ENCODE measurements at places on chromosomes 7 and 10.

- DNase-seq, result no peak
Observed at GRCh38 chr7:117111535-117111934, 158.2 kb downstream of the ST7 start.

GRCh38 chr10:30737931-30738391, 108.4 kb upstream of the LYZL2 start:
- DNase-seq, result no peak

DNA sequence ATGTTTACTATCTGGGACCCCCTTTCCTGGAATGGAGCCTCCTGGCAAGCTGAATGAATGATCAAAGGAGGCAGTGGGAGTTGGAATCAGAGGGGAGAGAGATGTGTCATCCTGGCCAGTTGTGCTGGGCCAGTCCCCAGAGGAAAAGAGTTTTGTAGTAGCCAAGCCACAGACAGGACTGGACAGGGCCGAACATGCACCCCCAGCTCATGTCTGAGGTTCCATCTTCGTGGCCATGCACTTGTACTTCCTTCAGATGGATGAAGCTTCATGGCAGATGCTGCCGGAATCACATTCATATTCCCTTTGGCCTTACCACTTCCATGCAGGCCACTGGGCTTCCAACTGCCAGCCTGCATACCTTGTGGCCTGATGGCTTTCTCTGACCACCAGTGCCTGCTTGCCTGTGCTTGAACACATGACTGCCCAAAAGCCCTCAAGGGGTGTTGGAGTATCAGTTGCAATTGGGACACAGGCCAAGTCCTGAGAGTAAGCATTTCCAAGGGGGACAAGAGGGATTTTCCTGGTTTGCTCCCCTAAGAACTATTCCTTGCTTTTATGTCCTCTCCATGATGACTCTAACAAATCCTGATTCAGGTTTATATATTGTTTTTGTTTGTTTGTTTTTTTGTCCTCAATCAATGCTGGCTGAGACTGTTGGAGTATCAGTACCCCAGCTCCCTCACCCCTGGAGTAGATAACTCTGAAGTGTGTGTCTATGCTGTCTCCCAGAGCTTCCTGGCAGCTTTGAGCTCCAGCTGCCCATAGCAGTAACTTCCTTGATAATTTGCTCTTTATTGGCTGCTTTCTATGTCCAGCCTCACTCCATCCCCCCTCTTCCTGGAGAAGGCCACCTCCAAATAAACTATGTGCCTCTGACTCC, 63.6 kb downstream of the TMEM130 start:
- DNase-seq, result no peak

DNA sequence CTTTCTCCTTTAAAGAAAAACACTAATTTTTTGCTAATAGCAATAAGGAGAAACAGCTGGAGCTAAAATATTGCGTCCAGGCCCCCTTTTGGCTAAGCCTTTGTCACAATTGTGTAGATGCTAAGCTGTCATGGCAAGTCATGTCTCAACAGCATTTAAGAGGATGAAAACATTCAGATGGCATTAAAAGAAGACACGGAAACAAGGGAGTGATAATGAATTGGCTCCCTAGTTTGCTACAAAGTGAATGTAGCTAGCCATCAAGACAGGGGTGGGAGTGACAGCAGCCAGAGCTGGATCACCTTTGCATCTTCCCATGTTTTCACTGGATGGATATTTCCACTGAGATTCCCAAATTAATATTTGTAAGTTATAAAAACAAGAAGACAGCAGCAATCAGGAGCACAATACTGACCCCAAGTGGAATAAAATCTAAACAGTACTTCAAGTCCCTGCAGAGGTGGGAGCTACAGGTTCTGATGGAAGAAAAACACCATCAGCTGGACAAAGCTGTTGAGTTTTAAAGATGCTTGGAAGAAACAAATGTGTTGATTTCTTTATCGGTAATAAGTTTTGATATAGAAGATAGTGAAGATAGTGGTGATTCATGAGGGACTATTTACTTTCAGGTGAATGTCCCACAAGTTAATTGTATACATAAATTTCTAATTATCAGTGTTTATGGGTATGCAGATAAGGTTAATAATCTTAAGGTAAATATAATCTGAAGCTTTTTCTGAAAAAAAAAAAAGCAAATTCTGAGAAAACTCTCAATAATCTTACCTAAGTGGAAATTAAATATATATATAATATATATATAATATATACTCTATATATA, 129.4 kb downstream of the SLC16A9 start:
- no peak for DNase-seq

DNA sequence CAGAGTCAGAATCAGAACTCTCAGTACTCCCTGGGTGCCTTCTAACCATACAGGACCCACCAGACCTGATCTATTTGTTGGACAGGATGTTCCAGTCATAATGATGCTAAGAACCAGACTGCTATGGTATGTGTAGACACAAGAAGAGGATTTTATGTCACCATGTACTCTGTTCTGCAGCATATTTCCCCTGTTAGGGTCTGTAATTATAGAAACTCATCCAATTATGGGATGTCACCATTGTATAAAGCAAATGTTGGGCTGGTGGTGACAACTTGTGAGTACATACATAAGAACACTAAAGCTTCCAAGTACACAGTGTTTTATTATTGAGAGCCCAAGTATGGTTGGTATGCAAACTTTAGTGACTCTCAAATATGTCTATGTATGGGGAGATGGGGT, 67.1 kb upstream of the AGBL3 start:
- no peak for DNase-seq

GRCh38 chr7:100044718-100045117, 4.9 kb upstream of the ZSCAN21 start:
- DNase-seq, result no peak

DNA sequence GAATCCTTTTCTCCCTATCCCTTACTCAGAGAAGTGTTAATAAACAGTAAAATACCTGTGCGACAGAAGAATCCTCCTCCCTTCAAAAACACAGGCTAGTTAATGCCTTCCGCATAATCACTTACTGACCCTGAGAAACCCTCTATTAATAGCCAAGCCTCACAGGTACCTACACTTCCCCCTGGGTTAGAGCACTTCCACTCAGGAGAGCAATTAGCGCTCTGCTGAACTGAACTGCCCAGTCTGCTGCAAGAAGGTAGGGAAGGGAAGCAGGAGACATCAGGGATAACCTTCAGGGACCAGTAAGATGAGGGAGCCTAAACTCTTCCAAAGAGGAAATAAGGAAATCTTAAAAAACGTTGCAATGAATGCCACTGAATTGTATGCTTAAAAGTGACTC, 39.6 kb downstream of the KIAA1549 start:
- no peak for DNase-seq

GRCh38 chr10:133318494-133319127, 9.9 kb downstream of the ZNF511 start:
- DNase-seq, result peak; percentile 91

DNA sequence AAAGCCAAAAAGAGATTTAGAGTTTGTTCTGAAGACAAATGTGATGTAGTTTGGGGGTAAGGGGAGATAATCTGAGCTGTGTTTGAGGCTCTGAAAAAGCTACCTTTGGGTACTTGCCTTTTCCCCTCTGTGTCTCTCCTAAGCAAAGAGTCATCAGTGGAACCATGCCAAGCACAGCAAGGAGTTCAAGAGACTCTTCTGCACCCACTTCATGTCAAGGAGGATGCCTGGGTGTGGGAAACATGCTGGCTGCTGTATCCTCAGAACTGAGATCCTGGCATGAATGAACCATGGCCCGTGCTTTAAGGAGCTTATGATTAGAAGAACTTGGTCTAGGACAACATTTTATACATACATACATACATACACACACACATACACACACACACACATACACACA, 142.9 kb downstream of the NOC3L start:
- DNase-seq, result no peak

DNA sequence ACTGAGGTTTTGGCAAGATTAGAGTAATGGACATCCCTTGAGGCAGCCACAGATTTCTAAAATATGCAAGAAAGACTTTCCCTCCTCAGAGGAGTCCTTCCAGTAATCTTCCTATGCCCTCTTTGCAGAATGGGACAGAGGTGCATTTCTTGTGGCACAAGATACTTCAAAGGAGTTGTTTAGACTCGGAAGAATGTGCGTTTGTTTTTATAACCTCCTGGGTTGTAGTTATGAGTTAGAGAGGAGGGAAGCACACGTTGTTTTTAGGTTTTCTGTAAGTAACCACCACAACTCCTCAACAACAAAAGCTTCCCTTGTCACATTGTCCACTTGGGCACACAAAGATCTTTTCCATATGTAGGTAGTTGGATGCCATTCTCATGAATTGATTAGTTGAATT, 78.1 kb upstream of the GLI3 start:
- no peak for DNase-seq

DNA sequence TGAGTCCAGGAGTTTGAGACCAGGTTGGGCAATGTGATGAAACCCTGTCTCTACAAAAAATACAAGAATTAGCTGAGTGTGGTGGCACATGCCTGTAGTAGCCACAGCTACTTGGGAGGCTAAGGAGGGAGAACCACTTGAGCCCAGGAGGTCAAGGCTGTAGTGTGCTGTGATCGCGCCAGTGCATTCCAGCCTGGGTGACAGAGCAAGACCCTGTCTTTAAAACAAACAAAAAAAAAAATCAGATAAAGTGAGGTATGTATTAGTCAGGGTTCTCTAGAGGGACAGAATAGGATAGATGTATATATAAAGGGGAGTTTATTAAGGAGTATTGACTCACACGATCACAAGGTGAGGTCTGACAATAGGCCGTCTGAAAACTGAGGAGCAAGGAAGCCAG, 101.5 kb upstream of the GPR26 start:
- no peak for DNase-seq

DNA sequence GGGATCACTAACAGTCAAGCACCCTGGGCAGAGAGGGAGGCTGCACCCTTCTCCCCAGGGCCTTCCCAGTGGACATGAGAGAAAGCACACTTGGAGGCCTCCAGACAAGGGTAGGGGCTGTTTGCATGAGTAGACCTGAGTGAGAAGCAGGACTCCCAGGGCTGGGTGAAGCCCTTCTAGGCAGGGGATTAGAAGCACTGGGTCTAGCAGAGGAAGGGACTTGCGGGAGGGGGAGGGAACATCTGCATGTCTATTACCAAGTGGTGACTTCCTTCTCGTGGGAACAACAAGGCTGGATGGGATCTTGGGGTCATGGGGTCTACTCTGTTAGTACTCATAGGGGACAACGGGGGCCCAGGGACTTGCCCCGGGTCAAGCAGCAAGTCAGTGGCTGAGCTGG, 67.8 kb downstream of the EMX2 start:
- no peak for DNase-seq

- no peak for DNase-seq
Observed at GRCh38 chr10:89162596-89162995, 44.5 kb downstream of the CH25H start.

DNA sequence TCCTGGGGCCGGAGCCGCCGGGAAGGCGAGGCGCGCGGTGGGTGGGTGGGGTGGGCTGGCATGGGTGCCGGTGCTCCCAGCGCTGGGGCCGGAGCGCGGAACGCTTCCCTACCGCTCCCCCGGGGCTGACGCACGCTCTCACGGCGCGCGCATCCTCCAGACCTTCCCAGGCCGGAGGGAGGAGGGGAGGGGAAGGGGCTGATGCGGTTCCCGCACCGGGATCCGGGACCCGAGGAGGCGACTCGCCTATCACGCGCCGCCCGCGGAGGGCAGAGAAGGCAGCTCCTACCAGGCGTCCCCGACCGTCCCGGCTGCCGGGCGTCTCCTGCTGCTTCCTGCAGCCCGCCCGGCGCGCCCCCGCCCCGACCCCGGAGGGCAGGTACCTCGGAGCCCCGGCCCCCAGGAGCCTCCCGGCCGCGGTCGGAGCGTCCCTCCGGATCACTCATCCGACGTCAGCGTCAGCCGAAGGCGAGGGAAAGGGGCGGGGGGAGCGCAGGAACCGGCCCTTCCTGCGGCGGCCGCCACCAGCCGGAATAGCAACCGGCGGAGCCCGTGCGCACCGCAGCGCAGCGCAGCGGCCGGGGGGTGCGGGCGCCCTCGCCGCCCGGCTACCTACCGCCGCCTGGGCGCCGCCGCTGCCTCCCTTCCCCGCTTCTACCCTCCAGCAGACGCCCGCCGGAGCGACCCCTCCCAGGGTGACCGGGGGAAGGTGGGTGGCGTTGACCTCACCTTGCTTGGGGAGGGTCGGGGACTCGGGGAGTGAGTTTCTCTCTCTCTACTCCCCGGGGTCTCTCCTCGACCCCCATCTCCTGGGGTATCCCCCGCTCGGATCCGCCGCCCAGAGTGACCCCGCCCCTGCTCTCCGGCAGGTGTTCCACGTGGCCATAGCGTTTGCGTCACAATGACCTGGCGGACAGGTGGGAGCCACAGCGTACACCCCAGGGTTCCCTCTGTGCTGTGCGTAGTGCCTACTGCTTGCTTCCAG, at the start of gene ICA1:
TSS of gene ICA1 (minus strand) at position 457 of the 985 bp plus-strand sequence. CDS start 26,241 bp downstream, outside the sequence.
- DNase-seq, result peak; percentile 86

- no peak for DNase-seq
Observed at GRCh38 chr10:132676193-132676891, 109.6 kb downstream of the NKX6-2 start.

- no peak for DNase-seq
Observed at GRCh38 chr7:41817386-41817785, 114.5 kb upstream of the INHBA start.

DNA sequence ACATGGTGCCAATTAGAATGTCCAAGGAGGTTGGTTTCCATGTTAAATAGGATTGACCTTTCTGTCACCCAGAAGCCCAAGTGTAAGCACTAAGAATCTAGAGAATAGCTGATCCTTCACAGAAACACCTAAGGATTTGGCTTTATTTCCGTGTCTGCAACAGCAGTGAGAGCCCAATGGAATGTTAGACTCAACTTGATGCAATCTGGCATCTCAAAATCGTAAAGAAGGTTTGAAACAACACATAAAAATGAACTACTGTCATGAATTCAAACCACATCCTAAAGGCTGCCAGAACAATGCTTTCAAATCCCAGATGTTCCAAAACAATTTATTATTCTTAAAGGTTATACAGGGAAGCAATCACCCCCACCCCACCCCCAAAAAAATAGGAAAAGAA, 18.6 kb downstream of the PPP1R3C start:
- no peak for DNase-seq
